ENCODE measurements at places on chromosomes 12 and 14.

GRCh38 chr12:6632026-6632983 lies 3.5 kb downstream of the LPAR5 start:
- DNase-seq: peak; percentile 42

- DNase-seq: no peak
Measured at GRCh38 chr14:101464310-101464983, 96.8 kb upstream of the DIO3 start.

DNA sequence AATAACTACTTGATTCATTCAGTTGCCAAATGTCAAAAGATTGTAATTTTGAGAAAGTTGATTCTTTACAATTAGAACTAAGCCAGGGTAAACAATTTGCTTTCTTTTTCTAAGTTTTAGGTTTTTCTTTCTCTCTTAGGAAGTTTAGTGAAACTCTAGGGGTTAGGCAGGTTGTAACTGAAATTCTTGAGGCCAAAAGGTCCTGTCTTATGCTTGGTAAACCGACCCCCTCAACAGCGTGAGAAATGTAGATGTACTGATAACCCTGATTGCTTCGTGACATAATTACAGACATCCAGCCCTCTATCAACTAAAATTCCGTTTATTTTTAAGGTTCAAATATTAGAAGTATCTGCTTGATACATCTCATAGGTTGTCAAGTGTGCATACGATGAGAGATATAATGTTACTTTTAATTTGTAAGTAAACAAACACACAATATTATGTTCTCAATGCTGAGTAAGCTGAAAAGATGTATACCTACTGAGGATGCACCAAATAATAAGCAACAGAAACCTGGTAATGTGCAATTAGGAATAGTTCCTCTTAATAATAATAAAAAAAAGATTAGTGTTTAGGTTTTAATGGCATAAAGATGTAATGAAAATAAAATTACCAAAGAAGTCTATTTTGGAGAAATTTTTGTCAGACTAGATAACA lies 7.2 kb downstream of the FUT8 start:
- DNase-seq: no peak

DNA sequence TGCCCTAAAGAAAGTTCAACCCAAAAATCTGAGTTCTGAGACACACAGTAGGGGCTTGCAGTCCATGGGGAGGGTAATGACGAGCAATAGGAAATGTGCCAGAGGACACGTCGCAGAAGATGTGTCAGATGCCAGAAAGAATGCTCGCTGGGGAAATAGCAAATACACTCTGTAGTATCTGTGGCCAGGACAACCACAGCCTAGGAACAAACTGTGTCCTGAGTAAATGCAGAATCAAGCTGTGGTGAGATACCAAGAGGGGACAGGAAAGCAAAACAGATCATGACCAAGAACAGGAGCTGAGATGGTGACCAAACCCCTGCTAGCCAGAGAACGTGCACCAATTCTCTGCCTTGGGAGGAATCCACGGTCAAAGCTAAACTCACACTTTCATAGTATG lies 9.1 kb downstream of the CRACR2A start:
- no peak for DNase-seq

GRCh38 chr12:77842430-77842829 lies 11.7 kb downstream of the NAV3 start:
- DNase-seq: no peak

GRCh38 chr12:6700646-6701051 lies at the start of gene PIANP:
PIANP (minus strand) TSS chr12:6700815; CDS start chr12:6698061, 2,754 bp downstream.
- peak; percentile 68 for DNase-seq

DNA sequence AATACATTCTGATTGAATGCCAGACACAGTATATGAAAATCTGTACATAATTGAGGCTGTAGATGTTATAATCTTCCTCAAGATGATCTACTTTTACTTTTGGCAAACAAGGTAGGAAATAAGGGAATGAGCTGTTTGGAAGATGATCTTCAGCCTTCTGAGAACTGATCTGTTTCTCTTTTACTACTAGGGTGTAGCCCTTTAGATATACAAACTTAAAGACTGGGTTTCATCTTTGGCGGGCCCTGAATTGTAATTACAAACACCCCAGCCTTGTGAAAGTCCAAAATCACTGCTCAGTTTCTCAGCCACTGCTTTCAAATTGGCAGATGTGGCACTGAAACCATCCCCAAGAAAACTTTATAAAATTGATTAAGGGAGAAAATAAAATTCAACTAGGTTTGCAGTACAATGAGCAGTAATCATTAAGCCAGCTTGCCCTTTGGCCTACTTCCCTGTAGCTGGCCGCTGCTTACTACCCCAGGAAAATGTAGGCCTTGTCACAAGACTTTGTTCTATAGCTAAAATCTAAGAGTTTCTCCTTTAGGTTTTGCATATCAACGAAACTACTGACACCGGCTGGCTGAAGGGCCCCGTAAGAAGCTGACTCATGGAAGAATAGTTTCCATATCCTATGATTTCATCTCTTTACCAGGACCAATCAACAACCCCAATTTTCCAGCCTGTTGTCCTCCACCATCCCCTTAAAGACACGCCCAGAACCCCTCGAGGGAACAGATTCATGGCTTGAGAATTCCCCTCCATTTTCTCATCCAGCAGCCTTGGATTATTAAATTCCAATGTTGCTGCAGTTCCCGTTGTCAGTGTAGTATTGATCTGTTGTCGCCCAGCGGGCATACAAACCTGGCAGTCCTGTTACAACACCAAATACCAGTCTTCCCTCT lies 210.8 kb downstream of the PCNX1 start:
- no peak for DNase-seq

DNA sequence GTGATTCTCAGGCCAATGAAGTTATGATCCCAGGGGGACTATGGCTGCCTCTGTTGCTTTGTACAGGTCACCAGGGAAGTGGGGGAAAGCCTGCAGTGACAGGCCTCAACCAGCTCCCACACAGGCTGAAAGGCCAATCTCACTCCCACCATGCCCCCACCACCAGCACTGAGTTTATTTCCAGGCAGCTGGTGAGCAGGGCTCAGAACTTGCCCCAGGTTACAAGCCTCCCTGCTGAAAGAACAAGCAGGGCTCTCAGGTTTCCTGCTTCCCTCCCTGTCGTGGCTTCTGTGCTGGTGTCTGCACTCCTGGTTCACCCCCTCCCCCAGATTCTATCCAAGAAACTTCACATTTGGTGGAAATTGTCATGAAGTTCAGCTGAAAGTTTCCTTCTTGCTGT lies 260.3 kb downstream of the CCDC59 start:
- no peak for DNase-seq

DNA sequence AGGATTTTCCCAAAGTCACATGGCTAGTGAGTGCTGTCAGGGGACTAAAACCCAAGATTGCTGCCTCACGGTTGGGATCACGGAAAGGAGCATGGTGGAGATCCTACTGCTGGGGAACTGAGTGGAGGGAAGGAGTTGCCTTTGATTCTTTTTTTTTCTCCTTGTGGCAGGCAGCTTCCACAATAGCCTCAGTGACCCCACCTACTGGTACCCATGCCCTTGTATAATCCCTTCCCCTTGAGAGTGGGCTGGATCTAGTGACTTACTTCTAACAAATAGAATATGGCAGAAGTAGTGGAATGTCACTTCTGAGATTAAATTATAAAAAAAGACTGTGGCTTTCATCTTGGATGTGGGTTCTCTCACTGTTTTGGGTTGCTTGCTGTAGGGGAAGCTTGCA lies 135.7 kb downstream of the DICER1 start:
- DNase-seq: no peak

- no peak for DNase-seq
Measured at GRCh38 chr12:1766110-1766509, 54.3 kb upstream of the LRTM2 start.
